ENCODE measurements at places on chromosomes 5 and 9.

DNA sequence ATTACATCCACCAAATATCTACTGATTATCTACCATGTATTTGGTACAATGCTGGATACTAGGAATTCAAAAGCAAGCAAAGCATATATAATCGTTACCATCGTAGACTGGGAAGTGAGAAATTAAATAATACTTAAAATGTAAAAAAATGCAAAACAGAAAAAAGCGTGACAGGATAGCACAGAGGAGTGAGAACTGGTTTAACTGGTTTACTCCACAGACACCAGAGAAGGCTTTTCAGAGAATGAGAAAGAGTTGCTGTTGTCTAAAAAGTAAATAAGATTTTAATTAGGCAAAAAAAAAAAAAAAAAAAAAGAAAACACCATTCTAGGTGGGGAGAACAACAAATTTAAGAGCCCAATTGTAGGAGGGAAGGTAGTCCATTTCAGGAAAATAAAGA, 657.9 kb upstream of the ST8SIA4 start:
- no peak for DNase-seq

DNA sequence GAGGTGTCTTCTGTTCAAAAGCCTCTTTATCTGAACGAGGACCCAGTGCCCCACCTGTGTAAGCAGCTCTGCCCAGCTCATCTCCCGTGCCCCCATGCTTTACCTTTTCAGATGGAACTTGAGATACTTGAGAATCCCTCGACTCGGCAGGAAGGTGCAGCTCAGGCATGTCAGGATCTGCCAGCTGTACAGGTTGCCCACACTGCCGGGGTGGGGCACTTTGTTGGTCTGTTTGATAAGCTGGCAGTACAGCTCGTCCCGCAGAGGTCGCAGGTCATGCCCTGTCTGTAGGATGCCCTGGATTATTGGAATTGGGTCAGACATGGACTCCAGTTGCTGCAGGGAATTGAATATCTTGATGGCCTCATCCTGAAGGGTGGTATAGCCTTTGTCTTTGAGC, 58.0 kb upstream of the RETREG1 start:
- DNase-seq: no peak

DNA sequence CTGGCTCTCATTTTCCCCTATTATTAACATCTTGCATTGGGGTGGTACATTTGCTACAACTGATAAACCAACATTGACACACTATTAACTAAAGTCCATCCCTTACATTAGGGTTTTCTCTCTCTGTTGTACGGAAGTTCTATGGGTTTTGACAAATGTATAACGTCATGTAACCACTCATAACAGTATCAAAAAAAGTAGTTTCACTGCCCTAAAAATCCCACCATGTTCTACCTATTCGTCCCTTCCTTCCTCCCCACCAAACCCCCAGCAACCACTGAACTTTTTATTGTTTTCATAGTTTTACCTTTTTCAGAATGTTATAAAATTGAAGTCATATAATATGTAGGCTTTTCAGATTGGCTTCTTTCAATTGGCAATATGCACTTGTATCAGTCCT, 40.1 kb downstream of the MLLT3 start:
- DNase-seq: no peak

GRCh38 chr5:33457126-33457525, 16.4 kb downstream of the TARS1 start:
- no peak for DNase-seq

DNA sequence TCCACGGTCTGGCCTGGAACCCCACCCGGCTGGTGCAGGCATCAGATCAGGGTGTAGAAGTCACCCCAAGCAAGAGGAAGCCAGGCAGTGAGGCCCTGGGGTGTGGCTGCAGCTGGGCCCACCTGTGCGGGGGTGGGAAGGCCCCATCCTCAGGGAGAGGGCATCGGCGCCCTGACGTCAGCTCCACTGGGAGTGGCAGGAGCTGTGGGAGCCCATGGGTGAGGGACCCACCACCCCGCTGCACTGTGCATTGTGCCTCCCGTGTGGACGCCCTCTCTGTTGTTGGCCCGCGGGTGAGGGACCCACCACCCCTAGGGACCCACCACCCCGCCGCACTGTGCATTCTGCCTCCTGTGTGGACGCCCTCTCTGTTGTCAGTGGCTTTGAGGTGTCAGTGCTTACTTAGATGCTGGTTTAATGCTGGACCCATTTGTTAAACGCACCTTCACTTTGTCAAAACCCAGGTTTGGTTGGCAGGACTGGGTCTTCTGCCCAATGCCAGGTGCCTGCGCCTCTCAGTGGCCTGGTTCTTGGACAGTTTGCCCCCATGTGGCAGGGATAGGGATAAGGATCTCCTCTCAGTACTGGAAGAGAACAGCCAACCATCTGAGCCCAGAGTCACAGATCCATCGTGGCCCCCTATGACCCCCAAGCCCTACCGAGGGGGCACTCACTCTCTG, 6.9 kb upstream of the EXOC3 start:
- DNase-seq: no peak

- DNase-seq: no peak
These were observed 42.3 kb upstream of the CXXC5 start for GRCh38 chr5:139605887-139606286.

Measured in C1 segment of cervical spinal cord (tissue), 14 donors.